Mucosa of descending colon (tissue), 3 donors: ENCODE measurements at places on chromosomes 12 and 14. TPM values are rescaled to one million over a fixed set of nuclear protein-coding genes. Genes with fewer than 3 reads are reported as not detected.

E2F7 gene
- 0.89 TPM for total RNA-seq

DNA sequence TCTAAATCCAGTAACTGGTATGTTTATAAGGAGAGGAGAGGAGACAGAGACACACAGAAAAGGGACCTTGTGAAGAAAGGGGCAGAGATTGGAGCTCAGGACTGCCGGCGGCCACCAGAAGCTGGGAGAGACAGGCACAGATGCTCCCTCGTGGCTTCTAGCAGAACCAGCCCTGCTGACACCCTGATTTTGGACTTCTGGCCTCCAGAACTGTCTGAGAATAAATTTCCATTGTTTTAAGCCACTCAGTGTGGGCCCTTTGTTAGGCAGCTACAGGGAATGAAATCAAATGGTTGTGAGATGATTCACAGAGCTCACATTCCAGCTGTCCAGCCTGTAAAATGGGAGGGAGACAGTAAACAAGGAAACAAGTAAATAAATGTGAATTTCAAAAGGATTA lies 47.6 kb downstream of the TMEM132C start:
- DNase-seq: no peak

- no peak for DNase-seq
Observed at GRCh38 chr12:124610629-124611558, 43.5 kb upstream of the NCOR2 start.

DNA sequence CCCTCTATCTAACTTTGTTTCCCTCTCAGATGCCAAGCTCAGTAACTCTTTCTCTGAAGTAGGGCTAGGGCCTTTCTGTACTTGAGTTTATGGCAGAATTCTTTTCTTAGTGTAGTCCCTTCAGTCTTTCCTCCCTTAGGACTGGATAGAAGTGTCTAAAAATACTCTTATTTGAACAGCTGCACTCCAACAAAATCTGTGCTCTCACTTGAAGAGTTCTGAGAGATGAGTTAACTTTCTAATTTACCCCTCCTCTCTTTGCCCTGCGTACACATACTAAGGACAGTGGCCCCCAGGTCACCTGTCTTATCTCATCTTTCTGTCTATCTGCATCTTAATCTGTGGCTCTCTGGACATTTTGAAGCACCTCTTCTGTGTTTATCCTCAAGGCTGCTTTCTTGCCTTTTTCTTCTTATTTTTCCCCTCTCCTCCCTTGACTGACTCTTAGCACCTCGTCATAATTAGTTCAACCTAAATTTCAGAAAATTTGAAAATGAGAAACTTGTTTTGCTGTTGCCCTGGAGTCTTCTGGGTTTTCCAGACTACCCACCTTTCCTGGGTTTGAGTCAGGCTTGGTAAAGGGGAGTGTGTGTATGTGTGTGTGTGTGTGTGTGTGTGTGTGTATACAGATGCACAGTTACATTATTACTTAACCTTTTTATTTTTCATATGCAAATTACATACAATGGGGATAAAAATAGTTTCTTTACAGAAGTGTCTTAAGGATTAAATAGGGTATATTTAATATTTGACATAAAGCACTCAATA lies 23.9 kb downstream of the NCKAP1L start:
- no peak for DNase-seq

DNA sequence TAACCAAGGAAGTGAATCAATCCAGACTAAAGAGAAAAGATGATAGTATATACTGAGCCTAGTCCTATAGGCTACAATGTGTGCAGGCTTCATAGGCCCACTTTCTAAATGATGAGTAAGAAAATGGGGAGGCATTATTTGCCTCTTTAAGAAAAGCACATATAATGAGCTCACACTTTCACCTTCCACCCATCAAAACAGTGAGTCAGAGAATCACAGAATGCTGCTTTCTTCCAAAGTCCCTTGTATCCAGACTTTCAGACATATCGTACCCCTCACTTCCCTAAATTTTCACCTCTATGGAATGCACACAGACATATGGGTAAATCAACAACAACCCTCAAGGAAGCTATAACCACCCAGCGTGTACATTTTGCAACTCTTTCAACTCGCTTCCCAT lies 286.4 kb upstream of the PRKD1 start:
- no peak for DNase-seq

DNA sequence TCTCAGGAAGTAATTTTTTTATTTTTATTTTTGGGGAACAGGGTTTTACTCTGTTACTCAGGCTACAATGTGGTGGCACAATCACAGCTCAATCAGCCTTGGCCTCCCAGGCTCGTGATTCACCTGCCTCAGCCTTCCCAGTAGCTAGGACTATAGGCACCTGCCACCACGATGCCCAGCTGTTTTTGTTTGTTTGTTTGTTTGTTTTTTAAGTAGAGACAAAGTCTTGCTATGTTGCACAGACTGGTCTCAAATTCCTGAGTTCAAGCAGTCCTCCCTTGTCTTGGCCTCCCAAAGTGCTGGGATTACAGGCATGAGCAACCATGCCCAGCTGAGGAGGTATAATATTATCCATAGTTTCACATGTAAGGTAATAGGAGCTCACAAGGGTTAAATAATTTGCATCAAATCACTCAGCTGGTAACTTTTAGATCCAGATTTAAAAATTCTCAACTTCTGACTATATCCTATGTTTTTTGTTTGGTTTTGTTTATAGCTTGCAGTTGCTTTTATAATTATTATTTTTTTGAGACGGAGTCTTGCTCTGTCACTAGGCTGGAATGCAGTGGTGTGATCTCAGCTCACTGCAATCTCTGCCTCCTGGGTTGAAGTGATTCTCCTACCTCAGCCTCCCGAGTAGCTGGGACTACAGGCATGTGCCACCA lies 629.3 kb downstream of the DIO2 start:
- no peak for DNase-seq

DNA sequence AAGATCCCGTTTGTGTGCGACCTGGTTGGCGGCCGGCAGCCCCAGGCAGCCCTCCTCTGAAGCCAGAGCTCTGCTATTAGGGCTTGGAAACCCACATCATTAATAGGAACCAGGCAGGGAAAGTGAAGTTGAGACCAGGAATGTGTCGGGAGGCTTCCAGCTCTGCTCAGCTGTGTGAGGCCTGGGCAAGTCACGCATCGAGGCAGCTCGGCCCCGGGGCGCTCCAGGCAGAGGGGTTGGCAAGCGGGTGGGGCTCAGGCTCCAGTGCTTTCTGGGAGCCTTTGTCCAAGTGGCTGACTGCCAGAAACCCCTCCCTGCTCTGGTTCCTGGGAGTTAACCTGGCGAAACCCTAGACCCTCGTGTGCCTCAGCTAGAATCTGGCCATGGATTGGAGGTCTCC lies 1151.7 kb downstream of the VRK1 start:
- DNase-seq: no peak
